HEK293T (cell line): ENCODE measurements at places on chromosomes 4 and X.

- no peak for DNase-seq
Observed at GRCh38 chr4:2047031-2047660, 12.0 kb upstream of the NAT8L start.

DNA sequence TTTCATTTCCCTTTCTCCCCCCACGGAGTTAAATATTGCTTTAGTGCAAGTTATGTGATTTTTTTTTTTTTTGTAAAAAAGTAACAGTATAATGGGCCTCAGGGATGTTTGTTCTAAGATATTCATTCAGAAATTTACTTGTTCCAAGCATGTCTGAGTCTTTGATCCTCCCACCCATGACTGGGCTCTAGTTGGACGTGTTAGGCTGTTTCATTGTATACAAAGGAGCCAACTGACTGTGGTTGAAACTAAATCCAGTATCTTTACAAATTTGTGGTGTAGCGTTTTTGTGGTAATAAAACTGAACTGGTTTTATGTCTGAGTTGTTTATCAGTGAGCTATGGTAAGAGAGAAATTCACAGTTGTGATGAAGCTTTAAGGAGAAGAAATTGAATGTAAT lies 74.1 kb downstream of the DOCK11 start:
- DNase-seq: no peak

GRCh38 chrX:11386001-11386523 lies 92.8 kb downstream of the AMELX start:
- DNase-seq: no peak

DNA sequence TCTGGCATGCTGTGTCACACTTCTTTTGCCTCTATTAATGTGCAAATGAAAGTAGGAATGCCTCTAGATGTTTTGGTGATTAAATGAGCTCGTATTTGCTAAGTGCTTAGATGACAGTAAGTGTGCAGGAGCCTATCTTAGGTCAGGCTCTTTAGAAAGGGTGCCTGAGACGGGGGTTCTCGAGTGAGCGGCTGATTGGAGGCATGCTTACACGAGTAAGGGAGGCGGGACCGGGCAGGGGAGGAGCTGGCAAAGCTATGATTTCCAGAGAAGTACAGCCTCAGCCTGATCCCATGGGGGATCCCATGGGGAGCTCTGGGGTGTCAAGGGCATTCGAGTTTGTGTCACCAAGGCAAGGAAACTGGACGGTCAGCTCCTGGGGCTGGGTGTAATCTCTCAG lies 44.8 kb downstream of the CLDN34 start:
- DNase-seq: no peak

DNA sequence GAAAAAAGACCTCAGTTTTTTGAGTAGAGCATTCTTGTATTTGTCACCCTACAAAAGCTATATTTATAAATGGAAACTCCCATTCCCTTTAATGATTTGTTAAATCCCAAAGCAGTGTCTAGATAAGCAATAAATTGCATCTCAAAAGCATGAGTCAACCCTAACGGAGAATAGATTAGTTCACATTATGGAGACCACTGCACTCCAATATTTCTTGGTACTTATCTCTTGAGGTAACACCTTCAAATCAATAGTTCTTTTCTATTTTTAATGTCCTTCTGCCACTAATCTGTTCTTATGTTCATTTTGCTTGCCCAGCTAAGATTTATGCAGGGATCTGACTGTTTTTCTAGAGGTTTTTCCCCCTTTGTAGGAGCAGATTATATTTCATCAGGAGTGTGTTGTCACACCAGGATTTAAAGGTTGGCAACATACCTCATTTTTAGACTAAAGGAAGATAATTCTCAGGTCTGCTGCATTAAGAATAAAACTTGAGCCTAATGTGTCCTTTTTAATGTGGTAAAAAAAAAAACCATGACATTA lies 91.4 kb upstream of the ADGRG2 start:
- no peak for DNase-seq

GRCh38 chr4:90246816-90247215 lies 119.6 kb downstream of the CCSER1 start:
- DNase-seq: no peak

- DNase-seq: no peak
Observed at GRCh38 chrX:46325312-46325877, 219.8 kb downstream of the ZNF674 start.

- DNase-seq: no peak
Observed at GRCh38 chrX:24536551-24536950, 71.5 kb downstream of the PDK3 start.

DNA sequence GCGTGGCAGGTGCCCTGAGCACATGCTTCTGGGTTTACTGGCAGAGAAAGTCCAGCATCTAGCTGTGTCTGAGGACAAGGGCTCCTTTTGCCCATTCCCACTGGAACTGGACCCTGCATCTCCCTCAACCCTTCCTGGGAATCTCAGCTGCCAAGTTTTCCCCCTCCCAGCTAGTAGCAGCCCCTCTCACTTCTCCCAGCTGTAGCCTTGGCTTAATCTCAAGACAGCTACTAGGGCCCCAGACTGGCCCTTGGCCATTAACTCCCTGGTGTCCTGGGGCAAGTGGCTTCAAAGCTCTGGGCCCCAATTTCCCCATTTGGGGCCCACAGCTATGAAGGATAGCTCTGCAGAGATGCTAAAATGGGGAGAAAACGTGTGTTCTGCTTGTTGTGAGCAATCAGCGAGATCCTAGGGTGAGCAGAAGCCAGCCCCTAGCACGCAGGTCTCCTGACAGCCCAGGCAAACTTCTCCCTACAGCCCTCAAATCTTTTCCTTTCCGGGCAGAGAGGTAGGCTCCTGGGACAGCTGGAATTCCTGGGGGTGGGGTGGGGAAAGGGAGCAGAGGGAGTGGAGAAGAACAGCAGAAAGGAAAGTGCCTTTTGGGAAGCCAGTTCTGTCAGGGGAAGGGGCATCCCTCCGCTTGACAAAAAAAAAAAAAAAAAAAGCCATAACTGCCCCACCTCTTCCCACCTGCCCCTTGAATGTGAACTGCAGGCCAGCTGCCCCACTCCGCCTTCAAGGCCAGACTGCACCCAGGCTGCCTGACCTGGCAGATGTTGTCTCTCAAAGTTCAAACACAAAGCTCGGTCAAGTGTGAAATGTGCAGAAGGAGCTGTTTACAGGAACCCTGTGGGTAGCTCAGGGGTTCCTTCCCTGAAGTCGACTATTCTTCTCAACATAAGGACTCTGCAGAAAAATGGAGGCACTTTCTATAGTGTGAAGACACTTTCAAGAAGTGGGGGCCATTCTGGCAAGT lies 16.6 kb downstream of the FGD1 start:
- DNase-seq: no peak

DNA sequence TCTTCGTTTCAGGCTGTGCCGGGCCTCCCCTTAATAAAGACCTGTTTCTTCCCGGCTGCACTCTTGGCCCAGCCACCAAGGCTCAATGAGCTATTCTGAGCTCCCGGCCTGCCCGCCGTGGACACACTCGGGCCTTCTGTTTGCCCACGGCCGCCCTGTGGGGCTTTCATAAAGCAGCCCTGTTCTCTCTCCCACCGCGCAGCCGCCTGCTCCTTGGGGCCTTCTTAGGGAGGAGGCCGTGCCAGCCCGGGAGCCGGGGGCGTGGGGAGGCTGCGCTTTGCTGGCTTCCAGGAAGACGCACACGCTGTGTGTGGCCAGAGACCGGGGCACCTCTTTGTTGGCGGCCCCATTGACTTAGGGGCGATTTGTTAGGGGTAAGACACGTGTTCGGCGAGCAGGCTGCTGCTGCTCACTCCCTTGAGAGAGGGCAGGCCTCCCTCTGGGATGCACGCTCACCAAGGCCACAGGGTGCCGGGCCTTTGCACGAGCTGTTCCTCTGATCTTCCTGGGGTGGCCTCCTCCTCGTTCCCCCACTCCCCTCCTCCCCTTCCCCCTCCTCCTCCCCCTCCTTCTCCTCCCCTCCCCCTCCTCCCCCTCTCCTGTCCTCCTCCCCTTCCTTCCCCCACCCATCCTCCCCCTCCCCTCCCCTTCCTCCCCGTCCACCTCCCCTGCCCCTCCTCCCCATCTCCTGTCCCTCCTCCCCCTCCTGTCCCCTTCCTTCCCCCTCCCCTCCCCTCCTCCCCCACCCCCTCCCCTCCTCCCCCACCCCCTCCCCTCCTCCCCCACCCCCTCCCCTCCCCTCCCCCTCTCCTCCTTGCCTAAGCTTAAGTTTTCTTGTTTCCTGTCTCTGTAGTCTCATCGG lies 11.3 kb downstream of the BLOC1S4 start:
- DNase-seq: no peak

DNA sequence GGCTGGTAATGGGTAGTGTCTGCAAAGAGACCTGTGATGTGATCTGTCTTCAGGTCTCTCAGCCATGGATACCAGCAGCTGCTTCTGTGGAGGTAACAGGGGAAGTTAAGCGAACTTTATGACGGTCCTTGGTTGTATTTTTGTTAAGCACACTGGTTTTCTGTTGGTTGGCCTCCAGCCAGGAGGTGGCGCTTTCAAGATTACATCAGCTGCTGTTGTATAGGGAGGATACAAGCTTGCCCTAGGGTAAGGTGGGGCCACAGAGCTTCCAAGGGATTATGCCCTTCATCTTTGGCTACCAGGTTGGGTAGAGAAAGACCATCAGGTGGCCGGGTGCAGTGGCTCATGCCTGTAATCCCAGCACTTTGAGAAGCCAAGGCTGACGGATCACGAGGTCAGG lies 834.2 kb upstream of the GALNTL6 start:
- no peak for DNase-seq

DNA sequence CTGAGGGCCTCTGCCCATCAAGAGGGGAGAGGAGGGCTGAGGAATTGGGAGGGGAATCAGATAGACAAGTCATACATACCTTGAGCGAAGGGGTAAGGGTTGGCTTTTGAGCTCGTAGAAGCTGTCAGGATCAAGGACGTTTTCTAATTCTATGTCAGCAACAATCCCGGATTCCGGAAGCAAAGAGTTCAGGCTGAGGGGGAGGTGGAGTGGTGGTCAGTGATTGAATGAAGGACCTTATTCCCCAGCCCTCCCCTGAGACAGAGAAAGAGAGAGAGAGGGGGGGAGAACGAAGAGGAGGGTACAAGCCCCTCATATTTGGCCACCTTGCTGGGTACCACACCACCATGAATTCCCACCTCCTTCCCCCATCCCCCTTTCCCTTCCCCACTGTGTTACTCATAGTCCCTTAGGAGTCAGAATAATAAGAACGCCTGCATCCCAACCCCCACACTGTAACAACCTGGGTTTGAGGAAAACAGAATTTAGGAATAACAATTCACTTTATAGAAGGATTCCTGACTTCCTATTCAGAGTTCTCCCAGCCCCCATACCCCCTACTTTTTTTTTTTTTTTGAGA lies 2.7 kb downstream of the TFE3 start:
- DNase-seq: no peak

DNA sequence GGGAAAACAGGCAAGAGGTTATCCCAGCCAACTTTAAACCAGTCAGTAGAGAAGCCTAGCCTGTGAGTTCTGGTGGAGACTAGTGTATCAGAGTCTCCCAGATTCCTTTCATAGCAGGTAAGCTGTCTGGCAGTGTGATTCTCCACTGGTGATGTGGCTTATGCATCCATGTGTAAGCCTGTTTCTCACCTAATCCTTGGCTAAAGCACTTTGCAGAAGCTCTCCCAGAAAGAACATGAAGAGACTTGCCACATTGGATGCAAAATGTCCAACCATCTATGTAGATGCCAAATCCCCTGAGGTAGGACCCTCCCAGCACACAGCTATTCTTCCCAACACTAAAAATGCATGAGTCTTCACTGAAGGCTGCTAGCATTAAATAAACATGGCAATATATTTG lies 111.7 kb downstream of the CHRNA9 start:
- no peak for DNase-seq

- DNase-seq: no peak
Observed at GRCh38 chr4:74665346-74665745, 129.0 kb downstream of the BTC start.

DNA sequence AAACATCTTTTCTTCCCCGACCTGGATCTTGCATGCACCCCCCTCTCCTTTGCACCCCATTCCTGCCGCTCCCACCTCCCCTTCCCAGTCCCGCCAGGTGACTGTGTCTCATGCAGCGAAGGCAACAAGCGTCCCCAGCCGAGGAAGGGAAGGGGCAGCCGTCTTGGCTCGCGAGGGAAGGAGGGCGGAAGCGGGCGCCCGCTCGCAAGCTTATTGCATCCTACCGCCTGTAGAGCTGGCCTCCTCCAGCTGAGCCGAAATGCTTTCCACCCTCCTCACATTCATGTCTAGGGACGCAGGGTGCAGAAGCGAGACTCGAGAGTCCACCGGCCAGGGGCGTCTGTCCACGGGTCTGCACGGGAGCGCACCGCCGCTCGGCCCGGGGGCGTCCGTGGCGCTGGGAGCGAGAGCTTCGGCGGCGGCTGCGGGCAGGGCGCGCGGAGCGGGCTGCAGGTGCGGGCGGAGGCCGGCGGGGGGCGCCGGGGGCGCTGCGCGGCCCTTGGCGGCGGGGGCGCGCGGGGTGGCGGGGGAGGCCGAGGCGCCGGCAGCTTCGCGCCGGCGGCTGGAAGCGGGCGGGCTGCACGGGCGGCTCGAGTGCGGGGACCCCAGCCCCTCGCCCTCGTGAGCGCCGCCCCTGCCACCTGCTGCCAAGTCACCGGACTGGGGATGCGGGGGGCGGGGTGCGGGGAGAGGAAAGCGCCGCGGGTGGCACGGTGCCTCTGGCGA lies at the start of gene KCNIP4:
Gene KCNIP4 (minus strand): TSS at position 426 of the 726 bp plus-strand sequence.
- peak; percentile 32 for DNase-seq

DNA sequence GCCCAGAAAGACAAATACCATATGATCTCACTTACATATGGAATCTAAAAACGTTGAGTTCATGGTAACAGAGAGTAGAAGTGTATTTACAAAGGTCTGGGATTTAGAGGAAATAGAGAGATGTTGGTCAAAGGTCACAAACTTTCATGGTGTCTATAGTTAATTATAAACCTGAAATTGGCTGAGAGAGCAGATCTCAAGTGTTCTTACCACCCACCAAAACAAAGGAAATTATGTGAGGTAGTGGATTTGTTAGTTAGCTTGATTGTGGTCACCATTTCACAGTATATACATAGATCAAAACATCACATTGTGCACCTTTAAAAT lies 186.8 kb downstream of the NWD2 start:
- no peak for DNase-seq

DNA sequence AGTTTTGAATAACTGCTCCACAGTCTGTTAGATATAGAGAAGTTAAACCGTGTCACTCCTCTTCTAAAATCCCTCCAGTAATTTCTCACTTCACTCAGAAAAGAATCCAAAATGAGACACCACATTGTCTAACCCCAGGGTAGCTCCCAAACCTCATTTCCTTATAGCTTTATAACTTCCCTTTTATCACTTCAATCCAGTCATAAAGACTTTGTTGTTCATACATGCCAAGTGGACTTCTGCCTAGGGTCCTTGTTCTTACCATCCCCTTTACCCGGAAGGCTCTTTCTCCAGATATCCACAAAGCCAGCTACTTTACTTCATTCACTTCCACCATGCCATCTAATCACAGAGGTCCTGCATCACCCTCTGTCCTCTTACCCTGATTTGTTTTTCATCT lies 156.2 kb downstream of the GABRB1 start:
- no peak for DNase-seq

- DNase-seq: peak; percentile 80
Observed at GRCh38 chr4:77618383-77619241, 13.0 kb downstream of the CXCL13 start.

GRCh38 chr4:53477038-53477565 lies 99.7 kb downstream of the FIP1L1 start:
- DNase-seq: no peak

GRCh38 chr4:119103263-119103662 lies 32.4 kb upstream of the MYOZ2 start:
- no peak for DNase-seq

- no peak for DNase-seq
Observed at GRCh38 chr4:164872481-164872880, 4.5 kb upstream of the APELA start.
